ENCODE measurements at places on chromosomes 7 and 10.
A peak's percentile ranks its signal among the peaks of the same experiment; 100 is the strongest.

DNA sequence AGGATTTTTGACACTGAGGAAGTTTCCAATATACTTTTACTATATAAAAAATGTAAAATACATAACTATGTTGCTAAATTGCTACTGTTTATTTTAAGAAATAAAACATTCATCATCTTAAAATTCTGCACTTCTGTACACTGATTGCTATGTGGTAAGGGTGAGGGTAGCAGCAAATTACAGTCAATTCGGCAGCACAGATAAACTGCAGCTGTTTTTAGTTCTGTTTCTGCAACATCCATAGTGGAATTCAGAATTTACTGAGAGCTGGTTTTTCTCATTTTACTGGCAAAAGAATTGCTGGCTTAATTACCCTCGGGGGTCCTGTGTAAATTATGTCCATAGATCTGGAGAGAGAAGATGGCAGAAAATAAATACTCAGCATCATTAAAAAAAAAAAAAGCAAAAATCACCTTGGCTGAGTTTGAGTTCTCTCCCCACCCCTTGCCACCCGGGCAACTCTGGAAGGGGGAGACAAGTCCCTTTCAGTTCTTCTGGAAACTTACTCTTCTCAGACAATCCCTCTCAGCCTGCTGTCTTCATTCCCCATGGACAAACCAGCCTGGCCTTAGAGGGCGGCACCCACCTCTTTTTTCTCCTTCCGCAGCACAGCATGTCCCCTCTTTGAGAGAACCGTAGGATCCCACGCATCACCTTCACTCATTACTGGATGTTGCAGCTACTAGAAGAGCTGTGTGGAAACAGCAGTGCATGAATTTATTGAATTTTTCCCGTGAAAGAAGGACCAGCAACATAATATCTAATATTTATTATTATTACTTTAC, 501.1 kb upstream of the CELF2 start:
- DNase-seq: no peak

DNA sequence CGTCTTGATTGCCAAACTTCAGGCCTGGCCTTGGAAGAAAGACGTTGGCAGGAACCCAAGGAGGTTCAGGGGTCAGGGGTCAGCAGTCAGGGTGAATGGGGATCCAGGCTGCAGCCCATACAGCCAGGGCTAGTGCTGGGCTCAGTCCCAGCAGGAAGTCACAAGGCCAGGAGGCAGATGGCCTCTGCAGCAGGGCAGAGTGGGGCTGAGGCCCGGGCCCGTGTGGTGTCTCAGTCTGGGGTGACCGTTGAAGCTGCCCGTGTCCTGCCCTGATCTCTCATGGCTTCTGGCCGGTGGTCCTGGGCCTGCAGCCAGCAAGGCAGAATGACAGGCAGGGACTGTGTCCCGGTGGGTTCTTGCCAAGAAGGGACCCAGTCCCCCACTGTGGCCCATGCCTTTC, 26.6 kb upstream of the PURB start:
- DNase-seq: no peak

DNA sequence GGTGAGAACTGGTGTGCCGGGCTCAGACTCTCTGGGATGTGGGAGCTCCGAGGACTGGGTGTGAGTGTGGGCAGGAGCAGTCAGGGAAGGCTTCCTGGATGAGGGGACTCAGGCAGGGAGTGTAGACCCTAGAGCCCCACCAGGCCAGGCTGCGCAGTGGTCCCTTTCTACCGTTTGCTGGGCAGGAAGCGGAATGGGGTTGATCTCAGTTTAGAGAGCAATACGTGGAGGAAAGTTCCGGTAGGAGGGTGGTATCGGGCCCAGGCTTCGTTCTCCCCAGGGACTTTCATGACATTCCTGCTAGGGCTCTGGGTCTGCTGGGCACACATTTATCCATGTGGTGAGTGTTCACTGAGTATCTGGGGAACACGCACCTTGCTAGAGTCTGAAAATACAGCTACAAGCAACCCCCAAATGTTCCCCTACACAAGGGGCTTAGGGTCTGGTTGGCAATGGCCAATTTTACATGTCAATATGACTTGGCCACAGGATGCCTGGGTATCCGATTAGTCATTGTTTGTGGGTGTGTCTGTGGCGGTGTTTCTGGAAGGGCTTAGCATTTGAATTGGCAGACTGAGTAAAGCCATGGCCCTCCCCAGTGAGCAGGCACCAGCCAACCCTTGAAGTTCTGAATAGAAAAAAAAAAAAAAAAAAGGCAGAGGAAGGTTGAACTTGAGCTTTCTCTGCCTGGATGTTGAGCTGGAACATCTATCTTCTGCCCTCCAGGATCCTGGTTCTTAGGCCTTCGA, 20.8 kb downstream of the GHRHR start:
- DNase-seq: no peak

DNA sequence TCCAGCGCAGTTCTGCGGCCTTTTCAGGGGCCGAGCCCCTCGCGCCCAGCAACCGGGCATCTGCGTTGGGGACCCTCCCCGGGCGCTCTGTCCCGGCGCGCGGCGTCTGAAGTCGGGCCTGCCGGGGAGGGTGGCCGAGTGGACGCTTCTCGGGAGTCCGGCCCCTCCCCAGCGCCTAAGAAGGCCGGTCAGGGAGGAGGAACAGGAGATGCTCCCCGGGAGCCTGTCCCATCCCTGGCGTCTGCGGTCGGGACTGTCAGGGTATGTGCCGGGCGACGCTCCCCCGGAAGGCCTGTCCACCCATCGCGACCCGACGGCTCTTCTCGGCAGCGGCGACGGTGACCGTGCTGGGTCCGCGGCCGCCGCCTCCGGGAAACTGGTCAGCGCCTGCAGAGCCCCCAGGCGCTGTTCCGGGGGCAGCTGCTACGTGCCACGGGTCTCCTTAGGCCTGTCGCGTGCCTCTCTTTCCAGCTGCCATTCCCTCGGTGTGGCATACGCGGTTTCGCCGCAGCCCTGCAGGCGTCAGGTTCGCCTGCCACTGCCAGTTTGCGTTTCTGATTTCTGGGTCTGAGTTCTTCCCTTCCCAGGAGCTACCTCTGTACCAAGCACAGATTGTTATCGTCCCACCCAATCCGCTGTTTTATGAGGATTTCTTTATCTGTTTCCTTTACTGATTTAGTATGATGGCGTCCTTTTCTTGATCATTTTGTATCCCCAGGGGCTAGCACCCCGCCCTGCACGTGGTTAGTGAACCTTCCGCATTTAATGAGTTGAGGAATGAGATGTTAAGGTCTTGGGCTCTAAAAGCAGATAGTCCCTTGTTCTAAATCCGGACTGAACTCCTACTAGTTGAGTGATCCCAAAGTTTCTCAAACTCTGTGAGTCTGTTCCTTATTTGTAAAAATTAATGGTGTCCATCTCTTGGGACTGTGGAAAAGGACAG, 782 bp downstream of the IFIT5 start:
- DNase-seq: peak; percentile 28

- DNase-seq: no peak
These were observed 7.2 kb downstream of the CPA2 start for GRCh38 chr7:130273933-130274255.

DNA sequence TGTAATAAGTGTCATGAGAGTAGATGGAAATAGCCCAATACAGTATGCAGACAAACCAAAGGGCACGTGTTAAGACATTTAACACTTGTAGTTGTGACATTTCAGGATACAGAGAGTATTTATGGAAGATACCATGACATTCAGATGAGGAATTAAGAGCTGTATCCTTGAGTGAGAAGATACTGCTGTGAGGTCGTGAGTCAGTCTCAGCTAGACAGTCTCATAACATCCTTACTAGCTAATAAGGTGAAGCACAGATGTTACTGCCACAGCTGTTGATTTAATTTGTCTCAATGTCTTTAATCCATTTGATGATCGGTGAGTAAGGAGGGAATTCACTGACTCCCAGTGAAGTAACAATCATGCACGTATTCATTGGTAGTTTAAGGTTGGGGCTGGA, 288.0 kb upstream of the AKR1E2 start:
- DNase-seq: no peak

- DNase-seq: no peak
These were observed 253.2 kb downstream of the BMPER start for GRCh38 chr7:34158368-34159153.

- no peak for DNase-seq
These were observed 738.3 kb upstream of the POM121L12 start for GRCh38 chr7:52297128-52297527.

GRCh38 chr10:68103261-68103878, 5.9 kb upstream of the MYPN start:
- no peak for DNase-seq

GRCh38 chr7:16317406-16317805, 103.9 kb downstream of the CRPPA start:
- DNase-seq: no peak

DNA sequence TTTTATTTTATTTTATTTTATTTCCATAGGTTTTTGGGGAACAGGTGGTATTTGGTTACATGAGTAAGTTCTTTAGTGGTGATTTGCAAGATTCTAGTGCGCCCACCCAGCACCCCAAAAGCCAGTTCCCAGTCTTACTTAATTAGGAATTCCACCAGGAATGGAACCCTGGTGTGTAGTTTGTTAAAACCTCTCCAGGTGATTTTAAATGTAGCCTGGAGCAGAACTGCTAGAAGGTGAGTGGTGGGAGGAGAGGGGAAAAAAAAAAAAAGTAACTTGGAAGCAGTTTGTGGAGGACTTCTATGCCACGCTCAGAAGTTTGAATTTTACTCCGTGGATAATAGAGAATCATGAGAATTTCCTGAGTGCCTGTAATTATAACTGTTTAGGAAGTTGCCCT, 5.5 kb upstream of the TEX47 start:
- DNase-seq: no peak

DNA sequence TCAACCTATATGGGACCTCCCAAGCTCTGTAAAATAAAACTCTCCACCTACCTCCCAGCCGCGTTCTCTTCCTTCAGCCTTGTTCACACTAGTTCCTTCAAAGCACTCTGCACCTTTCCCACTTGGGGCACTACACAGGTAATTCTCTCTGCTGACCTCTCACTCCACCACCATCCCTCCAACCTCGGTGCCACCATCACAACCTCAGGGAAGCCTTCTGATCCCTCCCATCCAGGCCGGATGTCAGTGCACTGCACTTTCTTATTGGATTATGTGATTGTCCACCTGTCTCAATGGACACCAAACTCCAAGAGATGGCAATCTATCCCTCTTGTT, 7.0 kb downstream of the LARP4B start:
- DNase-seq: no peak

- DNase-seq: no peak
These were observed 11.7 kb downstream of the TMEM254 start for GRCh38 chr10:80090121-80090520.

- DNase-seq: no peak
These were observed 94.9 kb downstream of the SFMBT2 start for GRCh38 chr10:7315906-7316305.

- no peak for DNase-seq
These were observed 75.7 kb downstream of the VPS41 start for GRCh38 chr7:38833329-38833728.

DNA sequence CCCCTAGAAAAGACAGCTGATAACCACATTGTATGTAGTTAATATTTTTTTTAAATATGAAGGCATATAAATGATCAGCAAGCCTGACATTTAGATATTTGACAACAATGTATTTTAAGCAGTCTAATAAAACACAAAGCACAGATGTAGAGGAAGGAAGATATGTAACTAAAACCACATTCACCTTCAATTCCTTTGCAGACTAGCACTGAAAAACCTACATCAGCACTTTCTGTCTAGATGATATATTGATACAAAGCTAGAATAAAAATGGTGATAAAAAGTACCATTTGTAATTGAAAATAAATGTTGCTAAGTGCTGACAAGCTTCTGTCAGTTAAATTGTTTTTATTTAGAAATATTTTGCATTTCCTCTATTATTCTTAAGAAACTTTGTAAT, 153.6 kb downstream of the IMMP2L start:
- DNase-seq: no peak

GRCh38 chr7:114539575-114539974, 125.0 kb downstream of the FOXP2 start:
- DNase-seq: no peak

GRCh38 chr10:33465747-33466146, 131.3 kb upstream of the NRP1 start:
- no peak for DNase-seq

DNA sequence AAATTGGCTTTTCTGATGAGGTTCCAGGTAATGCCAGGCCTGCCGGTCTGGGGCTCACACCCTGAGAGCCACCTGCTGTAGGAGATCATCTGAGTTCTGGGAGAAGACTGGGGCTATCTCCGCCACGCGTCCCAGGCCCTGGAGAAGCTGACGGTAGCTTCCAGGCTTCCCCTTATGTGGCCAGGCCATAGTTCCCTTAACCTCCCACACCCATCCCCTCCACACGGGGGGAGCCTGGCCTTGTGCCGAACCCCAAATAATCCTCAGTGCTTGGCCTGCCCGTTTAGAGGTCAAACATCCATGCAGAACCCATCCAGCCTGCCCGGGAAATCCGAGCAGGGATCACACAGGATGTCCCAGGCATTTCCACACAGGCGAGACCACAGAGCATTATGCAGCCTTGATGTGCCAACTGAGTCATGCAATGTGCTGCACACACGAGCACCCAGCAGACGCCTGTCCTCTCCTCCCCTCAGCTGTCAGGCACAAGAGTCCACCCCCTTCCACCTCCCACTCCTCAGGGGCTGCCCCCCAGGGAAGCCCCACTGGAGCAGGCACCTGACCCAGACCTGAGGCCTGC, 176.2 kb downstream of the PRKAG2 start:
- no peak for DNase-seq

DNA sequence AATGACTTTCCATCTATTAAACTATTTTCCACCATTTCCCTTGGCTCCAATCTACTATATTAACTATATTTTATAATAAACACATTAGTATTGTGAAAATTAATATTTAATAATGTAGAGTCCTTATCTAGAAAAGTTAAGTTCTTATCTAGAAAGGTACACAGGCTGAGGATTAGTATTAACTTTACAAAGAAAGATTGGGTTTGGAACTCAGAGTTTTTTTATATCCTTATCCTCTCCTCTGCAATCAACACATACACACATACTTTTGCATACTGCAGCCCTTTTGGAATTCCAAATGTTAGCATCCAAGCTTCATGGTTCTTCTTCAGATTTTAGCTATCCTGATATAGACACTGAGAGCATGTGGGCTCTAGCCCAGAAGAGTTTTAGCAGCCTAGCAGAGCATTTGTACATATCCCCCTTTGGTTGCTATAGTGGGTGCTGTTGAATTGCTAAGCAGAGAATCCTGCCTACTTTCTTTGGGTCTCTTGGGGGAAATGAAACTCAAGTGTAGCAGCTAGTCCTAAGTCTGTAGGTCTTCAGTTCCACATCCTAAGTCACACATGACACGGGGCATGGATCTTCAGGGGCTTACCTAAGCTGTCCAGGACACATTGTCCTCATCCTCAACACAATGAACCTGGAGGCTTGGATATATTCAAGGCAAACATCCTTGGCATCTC, 874.6 kb downstream of the LRMDA start:
- no peak for DNase-seq

- DNase-seq: no peak
These were observed 175.0 kb upstream of the PITRM1 start for GRCh38 chr10:3347413-3348182.

- DNase-seq: no peak
These were observed 38.4 kb downstream of the PTPRE start for GRCh38 chr10:127945341-127945758.
